Naive thymus-derived CD8-positive, alpha-beta T cell (primary cell): ENCODE measurements at places on chromosomes 2 and 18. TPM values are rescaled to one million over a fixed set of nuclear protein-coding genes. Genes with fewer than 3 reads are reported as not detected.

TNS1 gene
- 0.47 TPM for total RNA-seq

GATA6 gene
- not detected for total RNA-seq

CHAC2 gene
- 1.5 TPM for total RNA-seq

PRKAG3 gene
- total RNA-seq: not detected

SKOR2 gene
- total RNA-seq: not detected

IL18R1 gene
- total RNA-seq: 0.39 TPM

FKBP1B gene
- 0.49 TPM for total RNA-seq

EFHD1 gene
- total RNA-seq: 5.1 TPM

DLX2 gene
- not detected for total RNA-seq

RESP18 gene
- total RNA-seq: not detected

KCNE4 gene
- total RNA-seq: not detected

ALKAL2 gene
- not detected for total RNA-seq

FOXI3 gene
- not detected for total RNA-seq

ERBB4 gene
- not detected for total RNA-seq

GALNT3 gene
- total RNA-seq: 3.2 TPM
